ENCODE measurements at places on chromosomes 7 and 10.

DNA sequence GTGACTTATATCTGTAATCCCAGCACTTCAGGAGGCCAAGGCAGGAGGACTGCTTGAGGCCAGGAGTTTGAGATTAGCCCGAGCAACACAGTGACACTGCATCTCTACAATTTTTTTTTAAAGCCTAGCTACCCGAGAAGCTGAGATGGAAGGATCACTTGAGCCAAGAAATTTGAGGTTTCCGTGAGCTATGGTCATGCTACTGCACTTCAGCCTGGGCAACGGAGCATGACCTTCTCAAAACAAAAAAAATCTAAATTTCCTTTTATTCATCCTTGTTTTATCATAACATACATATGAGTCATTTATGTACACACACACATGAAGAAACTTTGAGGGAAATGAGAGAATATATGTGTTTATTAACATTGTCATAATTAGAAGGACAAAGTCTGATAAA lies 277.5 kb upstream of the MAGI2 start:
- no peaks in the 10 kb centered on the region for H3K4me1 ChIP-seq
- H3K27me3 ChIP-seq: no peaks in the 10 kb centered on the region
- no peak for DNase-seq

DNA sequence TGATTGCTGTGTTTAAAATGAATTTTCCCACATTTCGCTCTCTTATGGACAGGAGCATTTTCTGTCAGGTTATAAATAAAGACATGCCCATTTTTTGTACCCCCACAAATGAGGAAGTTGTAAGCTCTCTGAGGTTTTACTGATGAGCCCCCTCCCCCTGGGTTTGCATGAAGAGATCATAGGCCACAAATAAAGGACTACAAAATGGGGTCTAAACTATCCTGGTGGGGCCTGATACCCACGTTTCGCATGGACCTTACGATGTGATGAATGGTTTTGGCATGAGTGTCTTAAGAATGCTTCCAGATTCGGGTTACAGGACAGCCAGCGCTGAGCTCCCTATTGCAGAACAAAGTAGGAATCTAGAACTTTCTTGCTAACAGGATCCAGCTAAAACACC lies 5.8 kb downstream of the IKZF1 start:
- no peaks in the 10 kb centered on the region for H3K4me1 ChIP-seq
- DNase-seq: no peak
- no peaks in the 10 kb centered on the region for H3K27me3 ChIP-seq
- peak overlapping the region; percentile 27 for H3K27ac ChIP-seq
- H3K4me3 ChIP-seq: peak overlapping the region; percentile 3

GRCh38 chr10:1255600-1256431 lies 199.6 kb downstream of the WDR37 start:
- no peaks in the 10 kb centered on the region for H3K36me3 ChIP-seq
- H3K4me3 ChIP-seq: no peak overlapping the region
- H3K4me1 ChIP-seq: no peaks in the 10 kb centered on the region
- H3K27me3 ChIP-seq: no peaks in the 10 kb centered on the region
- no peak overlapping the region for H3K27ac ChIP-seq

DNA sequence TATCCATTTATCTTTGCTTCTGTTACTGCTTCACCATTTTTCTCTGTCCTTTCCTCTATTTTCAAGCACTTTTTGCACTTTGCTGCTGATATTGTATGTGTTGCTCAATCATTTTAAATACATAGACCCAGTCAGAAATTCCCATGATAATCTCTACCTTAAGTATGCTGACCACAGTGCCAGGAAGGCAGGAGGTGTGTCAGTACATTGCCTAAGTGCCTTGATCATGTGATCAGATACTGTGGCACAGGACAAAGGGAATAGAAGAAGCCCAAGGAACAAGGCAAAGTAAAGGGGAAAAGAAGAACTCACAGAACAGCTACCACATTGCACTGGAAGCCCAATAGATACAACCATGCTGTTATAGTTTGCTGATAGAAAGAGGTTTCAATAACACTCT lies 53.7 kb upstream of the CD36 start:
- no peak overlapping the region for H3K4me3 ChIP-seq
- H3K27me3 ChIP-seq: no peaks in the 10 kb centered on the region
- DNase-seq: no peak
- no peak overlapping the region for H3K27ac ChIP-seq
- no peaks in the 10 kb centered on the region for H3K36me3 ChIP-seq
- peaks cover 8% of the 10 kb centered on the region for H3K4me1 ChIP-seq

DNA sequence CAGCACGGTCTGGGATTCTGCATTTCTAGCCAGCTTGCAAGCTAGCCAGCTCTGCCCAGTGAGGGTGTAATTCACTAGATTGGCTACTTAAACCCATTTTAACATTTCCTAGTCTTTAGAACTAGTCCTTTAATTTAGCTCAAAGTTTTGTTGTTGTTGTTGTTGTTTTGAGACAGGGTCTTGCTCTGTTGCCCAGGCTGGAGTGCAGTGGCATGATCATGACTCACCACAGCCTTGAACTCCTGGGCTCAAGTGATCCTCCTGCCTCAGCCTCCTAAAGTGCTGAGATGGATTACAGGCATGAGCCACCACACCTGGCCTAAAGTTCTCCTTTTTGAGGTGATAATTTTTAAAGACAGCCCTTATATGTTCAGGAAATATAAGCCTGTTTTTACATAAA lies 94.1 kb downstream of the BMPR1A start:
- peaks cover 6% of the 10 kb centered on the region for H3K4me1 ChIP-seq
- no peak overlapping the region for H3K27ac ChIP-seq
- H3K4me3 ChIP-seq: no peak overlapping the region
- DNase-seq: no peak
- no peaks in the 10 kb centered on the region for H3K27me3 ChIP-seq

DNA sequence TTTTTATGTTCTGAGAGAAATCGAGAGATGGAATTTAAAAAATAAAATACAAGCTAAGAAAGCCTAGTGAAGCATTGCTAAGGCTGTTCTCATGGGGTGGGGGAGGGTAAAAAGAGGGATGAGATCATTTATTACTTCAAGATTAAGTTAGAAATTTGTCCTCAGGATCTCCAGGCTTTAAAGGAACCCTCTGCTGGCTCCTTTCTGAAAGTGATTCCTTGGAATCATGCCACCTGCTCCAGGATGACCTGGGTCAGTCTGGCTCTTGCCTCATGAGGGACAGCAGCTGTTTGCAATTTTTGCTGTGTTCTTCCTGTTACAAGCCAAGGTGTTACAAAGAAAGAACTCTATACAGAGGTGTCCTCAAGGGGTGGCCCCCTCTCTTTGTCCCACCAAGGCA lies 69.8 kb downstream of the CDK1 start:
- DNase-seq: no peak
- no peaks in the 10 kb centered on the region for H3K27me3 ChIP-seq
- no peak overlapping the region for H3K27ac ChIP-seq
- peaks cover 7% of the 10 kb centered on the region for H3K4me1 ChIP-seq
- no peak overlapping the region for H3K4me3 ChIP-seq
- H3K36me3 ChIP-seq: no peaks in the 10 kb centered on the region

- H3K4me1 ChIP-seq: no peaks in the 10 kb centered on the region
- no peaks in the 10 kb centered on the region for H3K36me3 ChIP-seq
- H3K27ac ChIP-seq: peak overlapping the region; percentile 23
- H3K4me3 ChIP-seq: peak overlapping the region; percentile 38
- no peak for DNase-seq
Measured at GRCh38 chr7:116706668-116707126, 34.7 kb downstream of the MET start.

DNA sequence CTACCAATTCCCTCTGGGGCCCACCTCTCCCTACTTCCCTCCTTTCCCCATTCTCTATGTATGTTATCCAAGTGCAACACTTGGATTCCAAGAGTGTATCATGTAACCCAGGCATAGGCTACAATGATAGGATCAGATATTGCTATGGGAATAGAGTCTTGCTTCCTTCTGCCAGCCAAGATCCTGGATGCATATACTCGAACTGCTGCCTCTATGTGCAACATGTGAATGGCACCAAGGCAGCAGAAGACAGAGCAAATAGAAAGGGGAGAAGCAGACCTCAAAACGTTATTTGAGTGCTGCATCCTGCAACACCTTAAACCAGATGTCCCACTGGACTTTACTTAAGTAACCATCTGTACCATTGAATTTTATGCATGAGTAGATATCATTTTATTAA lies 3.5 kb upstream of the XPNPEP1 start:
- no peak for DNase-seq
- H3K27ac ChIP-seq: no peak overlapping the region
- H3K4me1 ChIP-seq: peaks cover 22% of the 10 kb centered on the region
- no peaks in the 10 kb centered on the region for H3K27me3 ChIP-seq
- H3K4me3 ChIP-seq: no peak overlapping the region

GRCh38 chr7:159108941-159109652 lies 35.6 kb downstream of the VIPR2 start:
- peak overlapping the region; percentile 3 for H3K27ac ChIP-seq
- H3K4me1 ChIP-seq: no peaks in the 10 kb centered on the region
- no peak overlapping the region for H3K4me3 ChIP-seq
- no peaks in the 10 kb centered on the region for H3K36me3 ChIP-seq

DNA sequence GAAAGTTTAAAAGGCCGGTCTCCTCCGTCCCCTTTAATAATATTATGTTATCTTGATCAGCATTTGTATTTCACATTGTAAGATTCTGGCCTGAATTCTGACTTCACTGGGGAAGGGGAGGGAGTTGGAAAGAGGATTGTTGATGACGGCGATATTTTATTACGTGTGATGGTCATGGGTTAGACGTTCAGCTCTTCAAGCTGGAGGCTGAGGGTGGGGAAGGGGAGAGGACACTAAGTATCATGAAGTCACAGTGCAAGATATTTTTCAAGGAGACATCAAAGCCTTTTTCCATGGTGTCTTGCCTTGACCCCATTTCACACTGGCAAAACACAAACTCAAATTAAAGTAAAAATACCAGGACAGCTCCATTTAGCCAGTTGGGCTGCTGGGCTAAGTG lies 126.7 kb downstream of the WDR11 start:
- no peak overlapping the region for H3K4me3 ChIP-seq
- H3K27ac ChIP-seq: no peak overlapping the region
- H3K27me3 ChIP-seq: no peaks in the 10 kb centered on the region
- no peaks in the 10 kb centered on the region for H3K36me3 ChIP-seq

DNA sequence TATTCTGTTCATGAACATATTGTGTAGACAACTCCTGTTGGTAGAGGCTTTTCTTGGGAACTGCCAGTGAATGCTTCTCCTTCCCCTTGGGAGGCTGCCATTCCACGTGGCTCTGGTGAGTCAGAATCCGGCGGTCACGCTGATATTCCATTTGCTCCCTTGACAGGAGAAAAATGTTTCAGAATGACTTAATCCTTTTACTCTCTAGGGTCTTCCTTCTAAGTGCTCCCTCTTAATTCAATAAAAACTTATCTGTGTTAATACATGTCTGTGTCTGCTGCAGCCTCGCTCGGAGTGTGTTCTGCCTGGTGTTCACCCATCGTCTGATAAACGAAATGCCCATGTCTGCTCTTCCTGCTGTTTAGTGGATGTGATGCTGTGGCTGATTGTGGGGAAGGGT lies 278.6 kb downstream of the ARHGAP12 start:
- H3K27me3 ChIP-seq: no peaks in the 10 kb centered on the region
- no peak overlapping the region for H3K4me3 ChIP-seq
- peak overlapping the region; percentile 21 for H3K27ac ChIP-seq
- no peak for DNase-seq
- H3K36me3 ChIP-seq: no peaks in the 10 kb centered on the region
- peaks cover 6% of the 10 kb centered on the region for H3K4me1 ChIP-seq

GRCh38 chr10:76354212-76354738 lies 922.9 kb downstream of the LRMDA start:
- no peak overlapping the region for H3K27ac ChIP-seq
- H3K36me3 ChIP-seq: no peaks in the 10 kb centered on the region
- DNase-seq: no peak

GRCh38 chr7:26699766-26700165 lies 164.6 kb downstream of the SKAP2 start:
- H3K4me3 ChIP-seq: no peak overlapping the region
- H3K27me3 ChIP-seq: no peaks in the 10 kb centered on the region
- no peak for DNase-seq
- H3K4me1 ChIP-seq: no peaks in the 10 kb centered on the region

DNA sequence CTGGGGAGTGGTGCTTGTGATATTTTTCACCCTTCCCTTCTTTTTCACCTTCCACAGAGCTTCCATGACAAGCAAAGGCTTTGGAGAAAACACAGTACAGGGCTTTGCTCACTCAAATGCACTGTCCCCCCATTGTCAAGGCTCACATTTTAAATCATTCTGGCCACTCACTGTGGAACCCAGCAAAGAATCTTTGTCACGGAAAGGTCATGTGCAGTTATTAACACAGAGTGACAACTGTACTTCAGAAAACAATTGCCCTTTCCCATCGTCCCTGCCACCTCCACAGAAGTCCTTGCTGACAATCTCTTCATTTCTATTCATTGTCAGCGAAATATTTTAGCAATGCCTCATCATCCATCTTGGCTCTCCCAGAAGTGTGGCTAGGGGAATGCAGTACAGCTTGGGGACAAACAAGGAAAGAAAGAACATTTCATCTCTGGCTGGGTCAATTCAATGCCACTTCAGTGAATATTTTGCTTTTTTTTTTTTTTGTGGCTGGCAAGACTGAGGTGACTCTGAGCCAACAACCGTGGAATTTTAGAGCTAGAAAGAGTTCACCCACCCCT lies 851.0 kb downstream of the KCNMA1 start:
- H3K27ac ChIP-seq: no peak overlapping the region
- no peaks in the 10 kb centered on the region for H3K4me1 ChIP-seq
- H3K36me3 ChIP-seq: no peaks in the 10 kb centered on the region
- no peak overlapping the region for H3K4me3 ChIP-seq
- no peak for DNase-seq
- no peaks in the 10 kb centered on the region for H3K27me3 ChIP-seq

GRCh38 chr7:67758551-67758950 lies 761.9 kb downstream of the TYW1 start:
- no peak overlapping the region for H3K27ac ChIP-seq
- no peaks in the 10 kb centered on the region for H3K27me3 ChIP-seq
- DNase-seq: no peak
- H3K36me3 ChIP-seq: no peaks in the 10 kb centered on the region

DNA sequence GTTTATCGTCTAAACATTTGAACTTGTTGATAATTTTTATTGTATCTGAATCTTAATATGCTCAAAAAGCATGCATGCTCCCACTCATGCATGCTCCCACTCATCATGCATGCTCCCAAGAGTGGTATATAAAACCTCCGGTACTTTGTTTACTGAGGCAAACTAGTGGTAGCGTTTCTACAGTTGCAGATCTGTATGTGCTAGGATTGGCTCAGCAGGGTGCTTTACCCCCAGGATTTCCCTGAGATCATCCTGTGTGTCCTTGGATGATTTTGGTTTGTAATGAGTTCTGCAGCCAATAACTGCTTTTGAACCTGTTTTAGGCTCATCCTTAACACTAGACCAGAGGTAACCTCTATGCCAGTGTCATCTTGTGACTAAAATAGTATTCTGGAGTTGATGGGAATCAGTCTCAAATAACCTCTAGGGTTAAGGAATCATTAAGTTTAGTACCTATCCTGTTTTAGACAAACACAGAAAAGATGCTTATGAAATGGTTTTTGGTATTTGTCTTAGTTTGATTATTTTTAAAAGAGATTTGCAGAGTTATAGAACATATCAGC lies 40.4 kb downstream of the PHTF2 start:
- no peaks in the 10 kb centered on the region for H3K27me3 ChIP-seq
- no peak overlapping the region for H3K27ac ChIP-seq
- peaks cover 23% of the 10 kb centered on the region for H3K4me1 ChIP-seq

Data from esophagus squamous epithelium (tissue), 5 donors.